ENCODE measurements at places on chromosomes 2 and 18.

DNA sequence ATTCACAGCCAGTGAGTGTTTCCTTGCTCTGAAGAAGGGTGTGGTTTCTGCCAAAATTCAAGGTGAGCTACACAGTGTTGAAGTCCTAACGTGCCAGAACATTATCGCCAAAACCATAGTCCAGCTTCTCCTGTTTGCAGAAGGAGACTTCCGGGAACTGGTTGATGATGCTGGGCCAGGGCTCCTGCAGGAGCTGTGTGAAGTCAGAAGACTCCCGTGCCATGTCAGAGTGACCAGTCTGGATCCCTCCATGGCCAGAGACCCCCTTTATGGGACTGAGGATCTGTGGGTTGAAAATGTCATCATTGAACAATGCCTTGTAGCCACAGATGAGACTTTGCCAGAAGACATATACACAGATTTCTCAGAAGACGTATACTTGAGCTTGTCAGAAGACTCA is 96.0 kb upstream of the RAB12 start:
- no peak for DNase-seq

DNA sequence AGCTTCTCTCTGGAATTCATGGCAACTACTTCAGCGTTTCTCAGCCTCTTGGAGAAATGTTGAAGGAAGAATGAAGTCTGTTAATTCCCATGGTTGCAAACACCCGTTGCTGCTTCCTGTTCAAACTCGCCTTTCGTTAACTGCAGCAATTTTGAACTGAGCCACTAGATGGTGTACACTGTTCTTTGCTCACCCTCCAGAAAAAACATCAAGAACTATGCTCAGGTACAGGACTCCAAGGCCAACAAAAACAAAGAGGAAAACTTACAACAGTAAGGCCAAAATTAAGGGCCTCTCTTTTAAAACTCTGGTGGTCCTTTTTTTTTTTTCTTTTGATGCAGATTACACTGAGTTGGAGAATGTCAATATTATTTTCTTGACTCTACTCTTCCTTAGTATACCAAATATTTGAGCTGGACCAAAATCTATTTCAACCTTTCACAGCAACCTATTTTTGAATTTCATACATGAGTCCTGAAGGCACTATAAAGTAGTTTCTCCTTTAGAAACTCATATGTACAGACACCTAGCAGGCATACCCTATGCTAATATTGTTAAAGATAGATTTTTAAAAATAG is 58.2 kb downstream of the KLHL14 start:
- peak; percentile 76 for DNase-seq

- no peak for DNase-seq
These were observed 68.1 kb downstream of the EMILIN2 start for GRCh38 chr18:2914881-2915240.

DNA sequence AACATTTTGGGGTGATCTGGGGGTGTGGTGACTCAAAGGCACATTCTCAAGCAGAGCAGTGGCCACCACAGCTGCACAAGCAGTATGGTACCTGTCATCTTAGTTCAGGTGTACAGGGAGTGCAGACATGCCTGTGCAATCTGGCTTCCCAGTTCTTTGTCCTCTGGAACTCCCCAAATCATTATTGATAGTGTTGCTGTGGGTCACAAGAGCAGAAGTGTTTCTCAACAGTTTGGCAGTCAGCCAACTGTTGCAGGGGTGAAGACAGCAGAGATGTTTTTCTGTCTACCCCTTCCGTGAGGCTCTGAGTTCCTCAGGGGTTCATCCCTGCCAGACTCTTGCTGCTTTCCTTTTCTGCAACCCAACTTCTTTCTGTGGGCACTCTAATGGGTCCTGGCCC is 206.5 kb upstream of the ZSWIM2 start:
- no peak for DNase-seq

GRCh38 chr18:50199346-50199855 is 4.5 kb upstream of the MYO5B start:
- no peak for DNase-seq

GRCh38 chr2:186950694-186951093 is 101.7 kb upstream of the ZSWIM2 start:
- no peak for DNase-seq

GRCh38 chr2:43766006-43766405 is 7.8 kb upstream of the DYNC2LI1 start:
- DNase-seq, result no peak

DNA sequence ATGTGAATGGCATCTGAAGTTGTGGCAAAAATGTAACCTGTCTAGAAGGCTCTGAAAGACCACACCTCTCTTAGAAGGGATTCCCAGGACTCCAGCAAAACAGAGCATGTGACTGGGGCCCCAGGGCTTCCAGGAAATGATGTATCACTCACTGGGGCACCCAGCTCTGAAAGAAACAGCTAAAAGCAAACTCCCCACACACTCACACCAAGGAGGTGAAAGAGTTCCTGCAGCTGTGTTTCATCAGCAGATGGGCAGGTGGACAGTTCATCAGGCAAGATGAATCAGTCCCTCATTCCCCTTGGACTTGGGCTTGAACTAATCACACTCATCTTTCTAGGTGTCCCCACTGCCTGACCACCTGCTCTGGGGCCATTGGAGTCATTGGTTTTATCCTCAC is 76.2 kb downstream of the CCBE1 start:
- DNase-seq, result no peak

- DNase-seq, result no peak
These were observed 164.5 kb upstream of the GLI2 start for GRCh38 chr2:120571015-120571728.

- DNase-seq, result no peak
These were observed 64.8 kb upstream of the CYTIP start for GRCh38 chr2:157508676-157509075.

GRCh38 chr18:2906704-2907549 is 60.1 kb downstream of the EMILIN2 start:
- DNase-seq, result no peak

- no peak for DNase-seq
These were observed 108.7 kb downstream of the TRIM43 start for GRCh38 chr2:95700519-95700918.

DNA sequence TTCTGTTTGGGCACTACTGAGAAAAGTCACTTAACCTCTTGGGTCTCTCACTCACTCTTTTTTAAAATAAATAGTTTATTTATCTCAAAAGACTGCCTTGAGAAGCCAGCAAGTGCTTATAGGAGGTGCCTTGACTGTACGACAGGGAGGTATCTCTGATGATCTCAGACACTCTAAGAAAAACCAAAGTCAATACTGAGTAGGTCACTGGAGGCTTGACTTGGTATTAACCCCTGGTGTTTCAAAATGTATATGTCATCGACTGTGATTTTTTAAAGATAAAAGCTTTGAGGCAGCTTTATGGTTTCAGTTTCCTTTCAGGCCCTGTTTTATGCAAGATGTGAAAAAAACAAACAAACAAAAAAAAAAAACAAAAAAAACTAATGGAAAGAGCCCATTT is 33.7 kb downstream of the MREG start:
- DNase-seq, result peak; percentile 62

DNA sequence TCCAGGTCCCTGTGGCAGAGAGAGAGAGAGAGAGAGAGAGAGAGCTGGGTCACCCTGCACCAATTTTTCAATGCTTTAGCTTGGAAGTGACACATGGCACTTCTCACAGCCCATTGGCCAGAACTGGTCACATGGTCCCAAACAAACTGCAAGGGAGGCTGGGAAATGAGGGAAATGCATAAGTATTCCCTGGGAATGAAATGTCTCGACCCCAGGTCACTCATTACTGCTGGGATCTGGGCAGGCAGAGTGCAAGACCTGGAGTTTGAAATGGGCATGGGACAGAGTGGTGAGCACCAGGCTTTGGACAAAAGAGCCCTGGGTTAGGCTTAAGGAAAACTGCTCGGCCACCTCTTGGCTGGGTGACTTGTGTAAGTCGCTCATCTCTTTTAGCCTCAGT is 37.0 kb downstream of the SMAD7 start:
- DNase-seq, result no peak

GRCh38 chr2:11387100-11387390 is 42.6 kb upstream of the ROCK2 start:
- no peak for DNase-seq

- no peak for DNase-seq
These were observed 86.2 kb upstream of the RAB27B start for GRCh38 chr18:54742120-54742519.

DNA sequence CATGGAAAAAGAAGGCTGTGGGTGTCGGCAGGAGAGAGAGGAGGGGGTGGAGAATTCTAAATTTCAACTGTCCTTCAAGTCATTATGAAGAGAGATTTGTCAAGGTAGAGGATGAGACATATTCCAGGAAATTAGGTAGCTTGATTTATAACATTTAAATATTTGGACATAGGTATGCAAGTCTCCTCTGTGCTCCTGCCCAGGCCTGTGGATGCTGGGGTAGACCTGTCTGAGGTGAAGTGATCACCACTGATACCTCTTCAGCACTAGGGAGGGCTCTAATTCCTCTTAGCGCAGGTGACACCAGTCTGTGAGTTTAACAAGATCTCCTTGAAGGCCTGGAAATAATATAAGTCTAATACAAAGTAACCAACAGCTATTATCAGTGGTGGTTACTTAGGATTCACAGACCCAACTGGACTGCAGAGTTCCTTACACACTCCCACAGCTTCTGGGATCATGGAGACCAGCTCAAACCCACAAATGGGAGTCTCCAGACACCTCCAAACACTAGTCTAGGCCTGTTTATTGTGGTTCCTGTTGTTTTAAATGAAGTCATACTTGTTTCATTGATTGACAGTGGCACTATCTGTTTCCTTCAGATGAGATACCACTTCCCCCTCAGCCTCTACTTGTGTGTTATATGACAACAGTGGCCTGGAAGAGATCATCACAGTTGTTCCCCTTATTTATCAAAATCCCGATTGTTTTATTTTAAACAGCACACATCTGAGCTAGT is 104.1 kb upstream of the ITPRID2 start:
- DNase-seq, result no peak

DNA sequence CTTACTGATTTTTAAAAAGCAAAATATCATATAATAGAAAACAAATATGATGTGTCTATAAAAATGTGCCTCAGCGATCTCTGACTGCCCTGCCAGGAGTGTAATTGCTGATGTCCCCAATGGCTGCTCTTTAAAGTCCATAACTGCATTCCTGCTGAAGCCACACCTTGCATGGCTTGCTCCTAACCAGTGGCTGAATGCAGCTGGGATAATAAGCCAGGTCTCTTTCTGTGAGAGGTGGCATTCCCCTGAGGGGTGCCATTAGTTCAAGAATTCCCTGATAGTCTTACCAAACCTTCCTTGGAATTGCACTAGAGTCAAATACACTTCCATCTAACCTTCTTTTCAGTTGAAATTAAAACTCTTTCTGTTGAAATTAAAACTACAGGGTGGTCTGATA is 125.8 kb upstream of the ZNF804A start:
- no peak for DNase-seq

- no peak for DNase-seq
These were observed 325.5 kb downstream of the IRS1 start for GRCh38 chr2:226474131-226474530.

DNA sequence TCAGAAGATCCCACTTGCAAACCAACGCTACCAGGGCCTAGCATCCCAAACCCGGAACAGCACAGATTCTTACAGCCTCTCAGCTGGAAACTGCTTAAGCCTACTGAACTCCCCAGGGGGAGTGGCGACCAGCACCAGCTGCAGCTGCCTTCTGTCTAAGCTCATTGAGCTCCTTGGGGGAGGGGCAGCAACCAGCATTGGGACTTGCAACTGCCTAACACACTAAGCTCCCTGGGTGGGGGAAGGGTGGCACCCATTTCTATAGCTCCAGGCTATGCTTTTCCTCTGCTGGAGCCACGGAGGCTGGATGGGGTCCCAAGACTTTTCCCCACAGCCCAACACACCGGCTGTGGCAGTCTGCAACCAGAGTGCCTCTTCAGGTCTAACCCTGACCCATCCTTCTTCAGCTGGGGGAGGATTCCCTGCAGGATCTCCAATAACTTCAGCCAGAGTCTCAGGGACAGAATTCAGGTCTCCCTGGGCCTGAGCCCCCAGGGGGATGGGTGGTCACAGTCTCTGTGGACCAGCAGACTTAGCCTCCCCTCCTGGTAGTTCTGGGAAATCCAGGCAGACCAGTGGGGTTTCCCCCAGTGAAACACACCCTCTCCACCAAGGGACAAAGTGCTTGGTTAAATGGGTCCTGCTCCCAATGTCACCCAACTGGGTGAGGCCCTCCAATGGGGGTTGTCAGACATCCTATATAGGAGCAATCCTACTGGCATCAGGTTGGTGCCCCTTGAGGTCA is 45.9 kb upstream of the ITGA4 start:
- DNase-seq, result no peak

DNA sequence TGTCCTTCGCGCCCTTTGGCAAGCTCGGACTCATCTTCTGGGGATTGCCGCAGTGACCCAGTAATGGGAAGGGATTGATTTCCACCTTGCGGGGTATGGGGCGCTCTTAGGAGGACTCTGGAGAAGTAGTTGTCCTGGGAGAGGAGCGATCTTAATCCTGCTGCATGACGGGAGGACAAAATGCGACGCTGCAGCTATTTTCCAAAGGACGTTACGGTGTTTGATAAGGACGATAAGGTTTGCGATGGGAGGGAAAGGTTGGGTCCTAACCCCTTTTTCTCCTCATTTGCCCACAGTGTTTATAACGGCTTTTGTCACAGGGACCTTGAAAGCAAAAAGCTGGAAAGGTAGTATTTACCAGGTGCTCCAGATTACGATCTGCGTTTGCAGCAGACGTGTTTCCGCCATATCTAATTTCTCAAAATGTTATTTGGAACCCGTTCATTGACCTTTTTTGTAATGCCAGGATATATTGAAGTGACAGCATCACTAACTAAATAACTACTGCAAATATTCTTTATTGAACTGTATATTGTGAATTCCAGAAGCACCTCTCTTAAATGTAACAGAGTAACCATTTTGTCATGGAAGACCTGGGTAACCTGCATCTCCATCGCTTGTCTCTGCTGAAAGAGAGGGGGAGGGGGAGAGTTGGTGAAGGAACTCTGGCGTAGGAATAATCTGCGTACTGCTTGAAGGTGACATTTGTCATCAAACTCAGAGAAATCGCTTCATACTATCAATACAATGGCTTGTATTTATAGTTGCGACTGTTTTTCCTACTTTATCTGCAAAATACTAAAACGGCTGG is 590 bp downstream of the MDH1 start:
- no peak for DNase-seq

DNA sequence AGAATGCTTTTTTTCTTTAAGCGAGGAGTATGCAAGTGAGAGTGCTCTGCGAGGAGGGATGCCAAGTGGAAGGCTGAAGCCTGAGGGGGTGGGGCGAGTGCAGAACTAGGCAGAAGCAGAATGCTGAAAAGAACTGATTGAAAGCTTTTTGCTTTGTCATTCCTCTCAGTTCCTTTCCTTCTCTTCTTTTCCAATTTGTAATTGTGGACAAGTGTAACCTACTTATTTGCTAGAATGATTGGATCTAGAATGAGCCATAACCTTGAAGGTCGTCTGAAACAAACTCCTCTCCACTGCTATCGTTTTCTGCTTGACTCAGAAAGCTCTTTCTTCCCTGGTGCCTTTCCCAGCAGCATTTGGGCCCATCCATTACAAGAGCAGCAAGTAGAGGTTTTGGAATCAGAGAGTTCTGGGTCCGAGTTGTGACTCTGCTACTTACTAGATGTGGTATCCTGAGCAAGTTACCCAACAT is 115.3 kb downstream of the METTL8 start:
- DNase-seq, result no peak

- DNase-seq, result no peak
These were observed 19.9 kb downstream of the MBOAT2 start for GRCh38 chr2:8983571-8983970.

- DNase-seq, result no peak
These were observed at the start of gene CSRNP3 for GRCh38 chr2:165469417-165469816. Gene CSRNP3, plus strand, starts transcription at chr2:165469698. Its CDS starts 125,368 bp downstream, at chr2:165595066.

- DNase-seq, result no peak
These were observed 10.0 kb upstream of the THADA start for GRCh38 chr2:43605851-43606250.

Data from Panc1 (cell line).